Endothelial cell (in vitro differentiated cells): ENCODE measurements at places on chromosomes 7 and 10.

- DNase-seq, result peak; percentile 62
Measured at GRCh38 chr10:70540089-70540788, 61.7 kb downstream of the PALD1 start.

DNA sequence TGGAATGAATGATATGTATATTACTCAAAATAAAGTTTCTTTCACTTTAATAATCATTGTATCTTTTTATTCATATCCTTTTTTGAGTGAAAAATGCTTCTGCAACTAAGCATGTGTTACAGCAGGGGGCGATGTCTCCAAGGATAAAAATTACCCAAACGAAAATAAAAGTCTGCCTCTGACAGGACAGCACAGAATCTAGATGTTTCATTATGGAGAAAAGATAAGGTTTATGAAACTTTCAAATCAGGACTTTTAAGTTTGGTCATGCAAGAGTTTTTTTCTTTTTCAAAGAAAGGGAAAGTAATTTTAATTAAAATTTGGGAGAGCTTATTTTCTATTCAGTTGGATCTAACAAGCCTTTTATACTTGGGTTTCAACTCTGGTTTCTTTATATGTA lies 48.4 kb downstream of the TES start:
- peak; percentile 49 for DNase-seq

DNA sequence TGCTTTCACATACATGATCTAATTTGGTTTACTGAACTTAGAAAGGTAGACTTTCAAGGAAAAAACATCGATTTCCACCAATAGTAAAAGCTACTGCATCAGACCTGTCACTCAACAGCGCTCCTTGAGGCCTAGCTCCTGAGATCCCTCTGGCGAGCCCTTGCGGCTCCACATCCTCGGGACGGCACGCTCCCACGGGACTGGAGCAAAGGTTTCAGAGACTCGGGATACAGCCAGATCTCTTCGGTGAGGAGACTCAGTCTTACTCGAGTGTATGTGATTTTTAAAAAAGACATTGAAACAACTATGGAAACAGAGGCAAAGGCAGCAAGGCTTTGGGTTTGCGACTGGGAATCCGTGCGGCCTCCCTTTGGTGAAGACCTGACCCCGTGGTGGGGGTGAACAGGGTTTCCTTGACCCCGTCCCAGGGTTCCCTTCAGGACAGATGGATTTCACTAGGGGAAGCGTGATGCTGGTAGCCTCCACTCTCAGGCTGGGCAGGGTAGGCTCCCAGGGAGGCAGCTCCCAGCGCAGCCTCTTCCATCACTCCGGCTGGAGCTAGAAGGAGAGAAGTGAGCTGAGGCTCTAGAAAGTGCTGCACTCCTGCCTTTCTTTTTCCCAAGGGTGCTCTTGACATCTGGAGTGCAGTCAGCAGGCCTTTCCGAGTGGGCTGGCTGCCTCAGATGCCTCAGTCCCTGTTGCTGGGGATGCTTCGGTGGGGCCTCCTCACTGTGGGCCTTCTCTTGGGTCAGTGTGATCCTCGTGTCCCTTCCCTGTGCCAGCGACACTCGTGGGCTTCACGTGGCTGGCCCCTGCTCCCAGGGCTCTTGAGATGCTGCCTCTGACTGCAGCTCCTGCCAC lies 5.8 kb upstream of the ATP6V0E2 start:
- DNase-seq, result no peak

DNA sequence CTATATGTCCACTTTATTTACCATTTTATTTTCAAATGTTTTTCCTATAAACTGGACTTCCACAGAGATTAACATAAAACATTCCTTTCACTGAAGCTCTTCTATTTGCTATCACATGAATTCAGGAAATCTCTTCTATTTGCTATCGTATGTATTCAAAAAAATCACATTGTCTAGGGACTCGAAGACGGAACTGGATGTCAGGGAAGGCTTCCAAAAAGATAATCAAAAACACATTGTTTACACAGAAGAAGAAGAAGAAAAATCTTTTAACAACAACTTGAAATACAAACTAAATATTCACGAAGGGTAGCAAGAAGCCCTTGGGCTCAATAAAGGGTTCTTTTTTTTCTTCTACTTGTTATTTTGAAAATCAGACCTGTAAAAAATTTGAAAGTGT lies 426.1 kb upstream of the LRRN3 start:
- no peak for DNase-seq

DNA sequence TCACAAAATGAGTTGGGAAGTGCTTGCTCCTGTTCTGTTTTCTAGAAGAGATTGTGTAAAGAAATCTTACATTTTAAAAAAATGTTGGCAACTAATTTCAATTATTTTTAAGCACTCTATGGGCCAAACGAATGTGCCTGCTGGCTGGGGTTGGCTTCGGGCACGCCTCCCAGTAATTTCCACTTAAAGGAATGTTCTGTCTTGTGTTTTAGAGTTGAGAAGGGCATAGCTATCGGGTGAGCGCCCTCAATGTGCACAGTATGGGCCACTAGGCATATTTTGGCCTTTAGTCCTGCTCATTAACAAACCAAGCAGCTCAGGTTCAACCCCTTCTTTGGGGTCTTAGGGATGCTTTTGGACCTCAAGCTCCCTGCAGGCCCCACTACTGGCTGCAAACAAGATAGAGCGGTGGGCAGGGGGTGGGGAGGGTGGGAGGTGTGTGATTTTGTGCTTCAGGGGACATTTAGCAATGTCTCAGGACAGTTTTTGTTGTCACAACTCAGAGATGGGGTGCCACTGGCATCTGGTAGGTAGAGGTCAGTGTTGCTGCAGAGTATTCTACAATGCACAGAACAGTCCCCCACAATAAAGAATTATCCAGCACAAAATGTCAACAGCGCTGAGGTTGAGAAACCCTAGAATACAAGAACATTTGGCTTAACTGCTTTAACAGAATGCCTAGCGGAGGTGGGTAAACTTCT lies 40.7 kb downstream of the TACC2 start:
- no peak for DNase-seq

GRCh38 chr10:126372396-126372795 lies 15.9 kb downstream of the ADAM12 start:
- no peak for DNase-seq

- no peak for DNase-seq
Measured at GRCh38 chr7:77467408-77467807, 51.3 kb upstream of the GSAP start.

DNA sequence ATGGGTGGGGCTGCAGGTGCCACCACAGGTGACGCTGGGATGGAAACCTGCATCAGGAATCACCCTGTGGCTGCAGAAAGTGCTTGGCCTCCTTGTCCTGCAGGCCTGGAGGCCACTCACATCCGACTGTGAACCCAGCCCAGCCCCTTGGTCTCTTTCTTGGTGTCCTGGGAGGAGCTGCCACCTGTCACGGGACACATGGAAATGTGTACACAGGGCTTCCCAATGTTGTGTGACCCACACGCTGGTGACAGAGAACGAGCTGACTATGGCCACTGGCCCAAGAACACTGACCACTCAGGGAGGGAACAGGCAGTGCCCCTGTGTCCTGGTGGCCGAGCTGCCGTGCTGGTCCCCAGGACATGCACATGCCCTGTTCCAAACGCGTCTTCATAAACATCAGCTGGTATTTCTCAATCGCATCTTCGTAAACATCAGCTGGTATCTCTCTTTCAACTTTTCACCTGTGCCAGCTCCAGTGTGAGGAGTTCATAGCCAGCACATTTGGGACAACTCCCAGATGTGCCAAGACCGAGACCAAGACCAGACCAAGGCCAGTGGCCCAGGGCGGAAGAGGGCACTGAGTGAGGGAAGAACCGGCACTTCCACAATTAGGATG lies 57.9 kb upstream of the INPP5A start:
- no peak for DNase-seq

DNA sequence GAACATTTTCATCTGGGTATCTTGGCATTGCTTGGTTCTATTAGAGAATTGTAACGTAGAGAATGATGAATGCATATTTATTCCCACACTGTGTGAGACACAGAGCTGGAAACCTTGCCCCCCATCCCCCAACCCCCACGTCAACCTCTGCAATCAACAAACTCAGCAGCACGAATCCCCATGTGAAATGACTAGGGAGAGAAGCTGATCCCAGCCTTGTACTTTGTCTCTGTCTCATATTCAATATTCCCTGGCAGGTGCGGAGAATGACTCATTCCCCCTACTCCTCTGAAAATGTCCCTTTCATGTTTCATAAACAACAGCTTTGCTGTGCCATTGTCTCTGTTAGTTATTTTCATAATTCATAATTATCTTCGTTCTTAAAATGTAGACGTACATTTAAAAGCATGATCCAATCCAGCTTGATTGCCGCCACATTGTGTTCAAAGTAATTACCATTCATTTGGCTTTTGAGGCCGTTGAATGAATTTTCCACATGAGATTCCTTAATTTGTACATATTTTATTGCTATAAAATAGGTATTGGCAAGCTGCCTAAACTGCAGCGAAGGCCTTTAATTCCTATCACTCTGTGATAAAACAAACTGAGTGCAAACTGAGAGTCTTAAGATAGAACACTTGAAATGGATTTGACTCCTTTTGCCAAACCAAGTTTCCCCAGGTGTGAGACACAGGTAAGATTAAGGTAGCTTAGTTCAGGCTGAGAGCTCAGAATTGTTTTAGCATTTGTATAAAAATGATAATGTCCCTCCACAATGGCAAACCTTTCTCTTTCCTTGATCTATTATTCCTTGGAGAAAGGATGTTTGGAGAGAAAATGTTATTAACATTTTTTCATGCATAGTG lies 920.2 kb downstream of the TYW1 start:
- no peak for DNase-seq

DNA sequence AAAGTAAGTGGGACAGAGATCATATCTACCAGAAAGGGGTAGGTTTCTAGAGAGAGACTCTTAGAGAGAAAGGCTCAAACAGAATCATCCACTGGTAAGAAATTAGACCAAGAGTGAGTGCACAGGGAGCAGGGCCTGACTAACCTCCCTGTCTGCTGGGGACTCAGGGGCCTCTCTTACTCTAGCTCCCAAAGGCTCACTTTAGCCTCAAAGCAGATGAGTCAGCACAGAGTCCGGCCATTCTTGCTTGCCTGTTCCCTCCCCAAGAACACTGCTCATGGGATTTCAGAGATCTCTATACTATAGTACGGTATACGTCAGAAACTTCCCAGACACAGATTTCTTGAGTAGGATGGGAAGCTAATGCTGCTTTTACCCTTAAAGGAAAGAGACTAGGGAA lies 32.7 kb downstream of the RBM28 start:
- DNase-seq, result no peak

DNA sequence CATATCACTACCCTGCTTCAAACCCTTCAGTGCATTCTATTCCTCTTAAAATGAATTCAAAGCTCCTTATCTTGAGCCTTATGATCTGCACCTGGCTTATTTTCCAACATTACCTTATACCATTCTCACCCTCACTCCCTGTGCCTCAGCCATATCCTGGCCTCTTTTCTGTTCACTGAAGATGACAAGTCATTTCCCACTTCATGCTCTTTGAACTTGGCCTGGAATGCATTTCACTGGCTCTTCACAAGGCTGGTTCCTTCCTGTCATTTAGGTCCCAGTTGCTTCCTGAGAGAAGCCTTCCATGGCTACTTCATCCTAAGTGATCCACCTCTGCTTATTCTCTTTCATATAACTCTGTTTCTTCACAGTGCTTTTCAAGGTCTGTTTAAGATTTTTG lies 3.2 kb upstream of the LIPF start:
- no peak for DNase-seq

GRCh38 chr10:13470270-13470669 lies 58.5 kb downstream of the BEND7 start:
- DNase-seq, result no peak

DNA sequence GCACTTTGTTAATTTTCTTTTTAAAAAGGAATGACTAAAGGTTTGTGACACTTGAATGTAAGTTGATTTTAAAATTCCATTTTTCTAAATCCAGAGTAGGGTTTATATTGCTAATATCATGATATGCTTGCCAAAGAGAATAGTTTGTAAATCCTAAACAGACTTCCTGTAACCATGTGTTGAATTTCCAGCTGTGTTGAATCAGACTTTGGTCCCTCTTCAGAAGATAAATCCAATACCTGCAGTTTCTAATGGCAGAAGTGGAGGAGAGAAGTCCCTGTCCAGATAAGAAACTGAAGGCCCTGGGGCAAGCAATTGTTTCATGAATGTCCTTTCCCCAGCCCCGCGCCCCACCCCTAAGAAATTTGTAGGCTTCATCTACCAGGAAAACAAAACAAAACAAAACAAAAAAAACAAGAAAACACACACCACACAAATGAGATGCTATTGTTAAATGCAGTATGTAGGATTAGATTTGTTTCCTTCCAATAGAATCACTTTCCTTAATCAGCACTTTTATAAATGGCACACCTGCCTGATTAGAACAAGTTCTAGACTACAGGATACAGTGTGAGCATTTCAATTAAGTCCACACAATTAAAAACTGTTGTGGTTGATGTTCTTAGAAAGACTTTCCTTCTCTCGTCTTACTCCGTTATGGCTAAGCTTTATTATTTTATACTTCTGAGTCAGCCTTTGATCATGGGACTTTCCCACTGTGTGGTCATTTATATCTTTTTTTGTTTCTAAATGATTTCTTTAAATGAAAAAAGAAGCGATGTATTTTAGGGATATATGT lies 122.8 kb downstream of the KAT6B start:
- no peak for DNase-seq

- peak; percentile 27 for DNase-seq
Measured at GRCh38 chr7:36637417-36637816, 86.9 kb downstream of the AOAH start.

DNA sequence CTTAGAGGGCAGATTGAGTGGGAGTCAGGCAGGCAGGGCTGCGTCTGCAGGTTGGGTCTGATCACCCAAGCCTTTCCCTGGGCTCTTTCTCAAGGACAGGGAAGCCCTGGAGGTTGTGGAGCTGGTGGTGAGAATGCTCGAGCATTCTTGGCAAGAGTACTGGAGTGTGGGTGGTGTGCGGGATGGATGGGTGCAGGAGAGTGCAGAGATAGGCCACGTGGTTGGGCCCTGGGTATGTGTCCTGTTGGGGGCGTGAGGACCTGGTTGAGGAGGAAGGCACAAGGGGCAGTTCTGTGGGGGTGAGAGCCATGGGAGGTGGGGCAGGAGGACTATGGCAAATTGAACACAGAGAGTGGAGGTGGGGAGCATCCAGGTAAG lies 135.9 kb downstream of the PTPN20 start:
- no peak for DNase-seq

DNA sequence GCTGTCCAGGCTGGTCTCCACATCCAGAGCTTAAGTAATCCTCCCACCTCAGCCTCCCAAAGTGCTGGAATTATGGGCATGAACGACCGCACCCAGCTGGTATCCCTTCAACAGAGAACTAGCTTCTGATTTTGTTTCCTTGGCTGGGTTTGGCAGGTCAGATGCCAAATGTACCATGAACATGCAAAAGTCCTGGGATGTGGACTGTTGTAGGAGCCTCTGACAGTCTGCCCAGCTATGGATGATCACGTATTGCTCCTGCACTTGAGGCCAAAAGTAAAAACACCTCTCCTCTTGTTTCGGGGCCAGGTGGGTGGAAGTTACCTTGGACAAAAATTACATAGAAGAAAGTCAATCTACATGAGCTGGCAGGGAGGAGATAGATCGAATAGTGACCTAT lies 699.5 kb downstream of the TYW1 start:
- DNase-seq, result no peak
